ENCODE measurements at places on chromosomes 2 and 18.

DNA sequence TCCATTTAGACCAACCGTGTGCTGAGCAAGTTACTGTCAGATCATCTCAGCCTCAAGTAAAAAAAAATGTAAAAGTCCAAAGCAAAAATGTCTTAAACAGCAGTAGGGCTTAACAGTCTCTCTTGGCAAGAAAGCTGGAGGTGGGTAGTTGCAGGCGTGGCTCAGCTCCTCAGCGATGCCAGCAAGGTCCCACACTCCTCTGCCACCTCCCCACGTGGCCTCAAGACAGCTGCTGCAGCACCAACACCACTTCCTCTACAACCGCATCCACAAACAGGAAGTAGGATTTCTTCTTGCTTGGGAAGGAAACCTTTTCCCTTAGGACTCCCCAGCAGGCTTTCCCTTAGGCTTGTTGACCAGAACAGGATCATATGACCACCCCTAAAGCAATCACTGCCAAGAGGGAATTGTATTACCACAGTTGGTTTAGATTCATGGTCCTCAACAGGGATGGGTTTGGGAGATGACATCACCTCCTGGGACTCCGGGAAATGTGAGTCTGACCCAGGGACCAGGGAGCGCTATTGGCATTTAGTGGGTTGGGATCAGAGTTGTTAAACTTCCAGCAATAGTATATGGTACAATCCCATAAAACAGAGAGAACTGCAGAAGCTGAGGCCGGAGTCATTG, 97.1 kb downstream of the MAPK4 start:
- DNase-seq, result no peak

GRCh38 chr2:129796225-129796624, 183.2 kb upstream of the RAB6C start:
- no peak for DNase-seq

GRCh38 chr2:215722125-215722524, 286.3 kb upstream of the FN1 start:
- DNase-seq, result no peak

DNA sequence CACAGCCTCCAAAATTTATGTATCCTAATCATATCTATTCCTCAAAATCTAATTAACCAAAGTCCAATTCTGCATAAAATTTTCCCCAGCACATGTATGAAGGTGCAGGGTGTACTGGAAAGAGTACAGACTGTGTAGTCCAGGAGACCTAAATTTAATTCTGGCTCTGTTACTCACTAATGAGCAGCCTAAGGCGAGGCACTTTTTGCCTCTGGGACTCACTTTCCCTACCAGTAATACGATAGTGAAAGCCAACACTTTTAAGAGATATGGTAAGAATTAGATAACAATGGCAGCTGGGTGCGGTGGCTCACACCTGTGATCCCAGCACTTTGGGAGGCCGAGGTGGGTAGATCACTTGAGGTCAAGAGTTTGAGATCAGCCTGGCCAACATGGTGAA, 177.7 kb downstream of the PIEZO2 start:
- no peak for DNase-seq

GRCh38 chr2:138893746-138894145, 113.6 kb upstream of the NXPH2 start:
- DNase-seq, result no peak

DNA sequence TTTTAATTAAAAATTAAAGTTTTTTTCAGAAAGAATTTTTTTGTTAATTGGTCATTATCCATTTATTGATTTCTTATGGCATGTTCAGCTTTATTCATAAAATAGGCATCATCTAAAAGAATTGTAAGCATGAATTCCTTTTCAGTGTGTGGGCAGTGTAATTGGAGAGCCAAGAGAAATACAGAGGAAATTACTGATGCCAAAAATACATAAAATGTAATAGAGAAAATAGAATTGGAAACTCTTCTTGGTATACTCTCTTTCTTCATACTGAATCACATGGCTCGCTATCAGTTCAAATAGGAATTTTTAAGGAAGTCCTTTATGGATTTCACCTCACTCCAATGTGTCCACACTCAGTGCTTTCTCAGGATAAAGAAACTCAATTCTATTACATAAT, 663.6 kb upstream of the NRXN1 start:
- DNase-seq, result no peak

DNA sequence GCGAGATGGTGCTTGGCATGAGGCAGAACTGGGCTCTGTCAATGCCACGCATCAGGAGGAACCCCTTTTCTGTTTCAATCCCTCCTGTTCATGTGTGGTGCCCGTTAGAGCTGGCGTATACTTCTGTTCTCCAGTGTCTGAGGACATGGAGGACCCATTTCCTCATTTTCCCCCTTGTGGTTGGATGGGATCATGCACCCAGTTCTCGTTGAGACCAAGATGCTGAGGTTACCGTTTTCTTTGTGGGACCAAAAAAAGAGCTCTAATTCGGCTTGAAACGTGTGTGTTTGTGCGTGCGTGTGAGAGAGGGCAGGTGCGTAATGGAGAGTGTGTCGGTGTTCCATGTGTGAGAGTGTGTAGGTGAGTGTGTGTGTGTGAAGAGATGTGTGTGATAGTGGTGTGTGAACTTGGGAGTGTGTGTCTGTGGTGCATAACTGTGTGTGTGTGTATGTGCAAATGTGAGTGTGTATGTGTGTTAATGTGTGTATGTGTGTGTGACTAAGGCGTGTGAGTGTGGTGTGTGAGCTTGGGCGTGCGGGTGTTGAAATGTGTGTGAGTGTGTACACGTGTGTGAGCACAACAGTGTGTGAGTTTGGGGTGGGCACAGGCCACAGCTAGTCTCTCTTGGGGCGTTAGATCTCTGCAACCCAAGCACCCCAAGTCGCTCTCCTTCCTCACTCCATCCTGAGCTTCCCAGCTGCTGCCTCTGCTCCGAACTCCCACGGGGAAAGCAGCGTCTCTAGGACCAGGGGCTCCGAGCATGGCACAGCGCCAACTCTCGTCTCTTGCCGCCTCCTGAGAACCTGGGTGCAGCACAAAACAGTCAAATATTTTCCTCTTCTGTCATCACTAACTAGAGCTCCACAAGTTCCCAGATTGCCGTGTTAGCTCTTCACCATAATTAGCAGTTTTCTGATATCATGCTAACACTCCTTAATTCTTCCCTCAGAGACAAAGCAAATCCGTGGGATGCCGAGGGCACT, 75.8 kb downstream of the LONRF2 start:
- DNase-seq, result no peak

- no peak for DNase-seq
Measured at GRCh38 chr2:62192811-62193210, 3.1 kb upstream of the B3GNT2 start.

GRCh38 chr18:24763765-24764513, 303.5 kb downstream of the HRH4 start:
- no peak for DNase-seq

- DNase-seq, result no peak
Measured at GRCh38 chr2:40213619-40214018, 238.3 kb downstream of the SLC8A1 start.

GRCh38 chr2:62568074-62568473, 62.1 kb upstream of the TMEM17 start:
- DNase-seq, result no peak

DNA sequence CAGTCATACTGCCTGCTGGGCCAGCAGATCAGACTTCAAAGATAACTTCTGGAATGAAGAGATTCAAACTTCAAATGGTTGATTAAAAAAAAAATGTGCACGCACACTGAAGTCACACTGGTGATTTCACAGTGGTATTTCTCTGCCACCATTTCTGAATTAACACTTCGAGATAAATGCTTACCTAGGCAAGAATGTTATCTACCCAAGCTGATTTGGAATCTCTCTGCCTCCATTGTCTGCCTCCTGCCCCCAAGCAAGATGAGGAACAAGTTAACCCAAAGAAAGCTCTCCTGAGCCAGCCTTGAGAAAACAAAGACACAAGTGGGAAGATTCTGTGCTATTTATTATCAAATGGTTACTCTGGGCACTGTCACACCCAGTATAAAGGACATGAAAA, 6.5 kb downstream of the LAMA1 start:
- DNase-seq, result no peak

GRCh38 chr18:3689091-3689490, 239.1 kb downstream of the TGIF1 start:
- no peak for DNase-seq

DNA sequence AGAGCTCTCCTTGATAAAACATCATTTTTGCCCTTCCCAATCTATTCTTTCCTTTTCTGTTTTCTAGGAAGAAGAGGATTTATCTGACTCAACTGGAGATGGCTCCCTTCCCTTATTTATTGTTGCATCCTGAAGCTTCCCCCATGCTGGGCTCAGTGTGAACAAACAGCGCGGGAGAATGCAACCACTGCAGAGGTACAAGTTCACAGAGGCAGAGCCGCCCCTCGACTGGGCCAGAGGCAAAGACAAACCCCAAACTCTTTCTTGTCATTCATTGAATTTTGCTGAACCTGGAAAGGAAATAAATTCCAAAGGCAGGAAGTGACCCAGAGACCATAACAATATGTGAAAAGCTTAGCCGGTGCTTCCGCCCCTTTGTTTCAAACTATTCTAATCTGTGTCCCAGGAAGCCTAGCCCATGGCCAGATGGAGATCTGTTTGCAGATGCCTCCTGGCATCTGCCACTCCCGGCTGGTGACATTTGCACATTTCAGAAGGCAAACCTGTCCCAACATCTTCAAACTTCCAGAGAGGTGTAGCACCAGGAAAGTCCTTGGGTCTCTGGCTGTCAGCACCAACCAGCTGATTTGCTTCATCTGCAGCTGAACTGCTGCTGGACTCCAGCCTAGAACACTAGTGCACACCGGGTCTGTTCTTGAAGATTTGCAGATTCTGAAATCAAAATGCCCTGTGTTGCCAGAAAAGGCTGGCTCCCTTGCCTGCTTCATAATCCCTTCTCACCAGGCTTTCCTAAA, 79.4 kb upstream of the MAP4K3 start:
- DNase-seq, result no peak

- no peak for DNase-seq
Measured at GRCh38 chr2:3805201-3805939, 102.0 kb downstream of the DCDC2C start.

GRCh38 chr18:2526329-2526728, 45.0 kb downstream of the METTL4 start:
- DNase-seq, result no peak

- DNase-seq, result no peak
Measured at GRCh38 chr2:9208875-9209274, 2.3 kb downstream of the ASAP2 start.

- DNase-seq, result no peak
Measured at GRCh38 chr2:233107831-233108300, 47.7 kb downstream of the INPP5D start.

DNA sequence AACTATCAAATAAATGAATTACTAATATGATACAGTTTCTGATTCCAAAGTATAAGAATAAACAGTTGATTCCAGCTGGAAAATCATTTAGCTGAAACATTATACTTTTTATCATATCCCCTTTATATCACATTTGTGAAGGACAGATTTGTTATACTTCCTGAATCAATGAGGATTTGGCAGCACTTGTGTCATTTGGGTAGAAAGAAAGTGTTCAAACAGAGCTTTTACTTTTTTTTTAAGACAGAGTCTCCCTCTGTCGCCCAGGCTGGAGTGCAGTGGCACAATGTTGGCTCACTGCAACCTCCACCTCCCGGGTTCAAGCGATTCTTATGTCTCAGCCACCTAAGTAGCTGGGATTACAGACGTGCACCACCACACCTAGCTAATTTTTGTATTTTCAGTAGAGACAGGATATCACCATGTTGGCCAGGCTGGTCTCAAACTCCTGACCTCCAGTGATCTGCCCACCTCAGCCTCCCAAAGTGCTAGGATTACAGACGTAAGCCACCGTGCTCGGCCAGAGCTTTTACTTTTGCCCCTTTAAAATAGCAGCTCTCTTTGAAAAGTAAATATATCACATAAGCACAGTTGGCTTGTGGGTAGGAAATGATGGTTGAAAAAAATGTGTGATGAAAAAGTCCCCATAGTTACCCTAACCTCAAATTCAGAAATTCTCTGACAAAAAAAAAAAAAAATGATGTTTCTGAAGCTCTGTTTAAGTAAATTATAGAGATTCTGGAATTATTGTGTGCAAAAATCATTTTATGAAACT, 95.2 kb downstream of the DTNA start:
- no peak for DNase-seq

DNA sequence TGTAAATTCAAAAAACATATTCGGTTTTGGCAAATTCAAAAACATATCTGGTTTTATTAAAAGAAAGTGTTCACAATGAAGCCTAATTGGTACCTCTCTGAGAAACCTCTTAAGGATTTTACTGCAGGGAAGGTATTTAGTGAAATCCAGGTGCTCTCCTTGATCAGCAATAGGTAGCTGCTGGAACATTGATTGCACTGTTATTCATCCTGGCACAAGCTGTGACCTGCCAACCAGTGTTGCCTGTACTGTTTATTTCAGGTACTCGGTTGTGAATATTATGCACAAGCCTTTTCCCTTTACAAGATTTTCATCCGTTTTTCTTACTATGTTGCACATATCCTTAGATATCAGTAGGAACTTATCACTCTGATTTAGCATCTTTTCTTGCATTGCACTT, 155.8 kb upstream of the ZEB2 start:
- no peak for DNase-seq

DNA sequence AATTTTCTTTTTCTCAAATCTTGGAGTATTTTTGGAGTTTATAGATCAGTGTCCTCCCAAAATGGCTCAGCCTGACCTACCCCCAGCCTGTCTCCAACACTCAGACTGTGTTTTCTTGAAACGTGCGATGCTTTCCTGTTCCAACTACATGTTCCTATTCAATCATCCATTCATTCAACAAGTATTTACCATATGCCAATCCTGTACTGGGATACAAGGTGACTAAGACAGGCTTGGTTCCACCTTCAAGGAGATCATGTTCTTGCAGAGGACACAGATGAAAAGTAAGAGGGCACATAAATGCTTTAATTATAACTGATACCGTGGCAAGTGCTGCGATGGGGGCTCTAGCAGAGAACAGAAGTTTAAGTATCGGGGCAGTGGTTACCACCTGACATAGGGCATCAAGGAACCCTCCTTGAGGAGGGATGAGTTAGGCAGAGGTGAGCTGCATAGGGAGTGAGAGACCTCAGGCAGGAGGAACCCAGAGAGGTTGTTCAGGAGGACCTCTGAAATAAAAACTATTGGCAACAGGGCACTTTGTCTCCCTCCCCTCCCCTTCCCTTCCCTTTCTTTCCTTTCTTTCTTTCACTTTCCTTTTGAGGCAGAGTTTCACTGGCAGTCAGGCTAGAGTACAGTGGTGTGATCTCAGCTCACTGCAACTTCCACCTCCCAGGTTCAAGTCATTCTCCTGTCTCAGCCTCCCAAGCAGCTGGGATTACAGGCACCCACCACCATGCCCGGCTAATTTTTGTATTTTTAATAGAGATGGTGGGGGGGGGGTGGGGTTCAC, 469.0 kb downstream of the EPHA4 start:
- DNase-seq, result no peak

GRCh38 chr2:143171817-143172216, 42.6 kb downstream of the ARHGAP15 start:
- no peak for DNase-seq

- no peak for DNase-seq
Measured at GRCh38 chr2:45305599-45305998, 296.3 kb upstream of the SIX2 start.

DNA sequence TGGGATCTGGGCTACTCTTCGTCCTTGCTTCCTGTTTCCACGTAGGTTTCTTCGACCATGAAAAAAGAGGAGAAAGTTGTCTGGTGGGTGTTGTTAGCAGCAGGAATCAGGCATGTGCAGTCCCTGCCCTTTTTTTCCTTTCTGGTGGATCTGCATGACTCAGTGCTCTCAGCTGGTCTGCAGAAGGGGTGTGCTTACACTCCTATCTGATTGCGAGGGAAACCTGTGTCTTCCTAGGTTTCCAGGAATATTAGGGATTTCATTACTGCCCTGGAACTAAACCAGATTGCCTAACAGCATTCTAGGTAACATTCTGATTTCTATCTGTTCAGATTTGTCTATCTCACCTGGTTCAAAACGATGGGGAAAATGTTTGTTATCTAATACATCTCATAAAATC, 174.3 kb downstream of the CCDC102B start:
- no peak for DNase-seq

Data from T-helper 1 cell (primary cell).